Kidney epithelial cell (primary cell): ENCODE measurements at places on chromosomes 12 and 14. TPM values are rescaled to one million over a fixed set of nuclear protein-coding genes. Genes with fewer than 3 reads are reported as not detected.

The MIP gene
- total RNA-seq, result not detected in 2 replicates

The NRL gene
- total RNA-seq, result 3.6 and 4.8 TPM in 2 replicates

The C12orf75 gene
- total RNA-seq, result 248 and 276 TPM in 2 replicates

The TAS2R20 gene
- total RNA-seq, result 0.41 and 1.0 TPM in 2 replicates

GRCh38 chr12:52207895-52208294 lies 16.1 kb upstream of the KRT80 start:
- no peak for DNase-seq

DNA sequence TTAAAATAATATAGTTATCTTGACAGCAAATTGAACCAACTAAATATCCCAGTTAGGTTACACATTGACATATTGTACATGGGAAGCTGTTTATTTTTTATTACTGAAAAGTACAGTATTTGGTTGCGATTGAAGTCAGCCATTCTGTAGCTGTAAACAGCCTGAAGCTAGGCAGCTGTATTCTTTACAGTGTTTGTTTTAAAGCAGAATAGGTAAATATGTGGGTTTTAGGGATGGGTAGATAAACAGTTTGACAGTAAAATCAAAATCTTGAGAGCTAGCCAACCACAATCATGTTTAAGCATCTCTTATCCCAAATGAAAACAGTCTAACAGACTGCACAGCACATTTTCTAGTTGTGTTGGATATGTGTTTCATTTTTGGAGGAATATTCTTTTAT lies 45.7 kb downstream of the TTC6 start:
- no peak for DNase-seq

DNA sequence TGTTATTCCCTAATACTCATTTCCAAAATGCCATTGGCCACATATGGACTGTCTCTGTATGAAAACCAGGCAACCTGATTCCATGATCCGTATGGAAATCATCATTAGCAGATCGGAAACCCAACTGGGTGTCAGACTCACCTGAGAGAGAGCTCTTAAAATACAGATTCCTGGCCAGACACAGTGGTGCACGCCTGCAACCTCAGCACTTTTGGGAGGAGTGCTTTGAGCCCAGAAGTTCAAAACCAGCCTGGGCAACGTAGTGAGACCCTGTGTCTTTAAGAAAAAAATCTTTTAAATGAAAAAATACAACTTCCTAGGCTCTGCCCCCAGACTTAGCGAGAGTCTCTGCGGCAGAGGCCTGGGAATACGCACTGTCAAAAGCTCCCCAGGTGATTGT lies 37.4 kb downstream of the PLXNC1 start:
- DNase-seq, result no peak

- no peak for DNase-seq
Observed at GRCh38 chr12:82225871-82226270, 132.3 kb downstream of the CCDC59 start.

DNA sequence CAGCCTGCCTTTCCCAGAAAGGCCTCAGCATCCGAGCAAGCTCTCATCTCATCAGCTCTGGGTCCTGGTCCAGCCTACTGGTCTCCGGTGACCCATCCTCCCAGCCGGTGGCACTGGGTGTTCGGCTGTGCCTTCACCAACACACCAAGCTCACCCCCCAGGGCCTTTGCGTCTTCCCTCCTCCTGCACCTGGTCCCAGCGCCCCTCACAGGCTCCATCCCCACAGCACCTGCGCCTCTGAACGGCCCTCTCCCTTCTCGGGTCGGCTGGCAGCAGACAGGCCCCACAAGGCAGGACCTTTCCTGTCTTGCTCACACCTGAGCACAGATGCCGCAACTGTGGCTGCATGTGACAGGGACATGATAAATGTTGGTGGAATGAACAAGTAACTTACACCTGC lies 13.1 kb downstream of the P2RX2 start:
- no peak for DNase-seq

DNA sequence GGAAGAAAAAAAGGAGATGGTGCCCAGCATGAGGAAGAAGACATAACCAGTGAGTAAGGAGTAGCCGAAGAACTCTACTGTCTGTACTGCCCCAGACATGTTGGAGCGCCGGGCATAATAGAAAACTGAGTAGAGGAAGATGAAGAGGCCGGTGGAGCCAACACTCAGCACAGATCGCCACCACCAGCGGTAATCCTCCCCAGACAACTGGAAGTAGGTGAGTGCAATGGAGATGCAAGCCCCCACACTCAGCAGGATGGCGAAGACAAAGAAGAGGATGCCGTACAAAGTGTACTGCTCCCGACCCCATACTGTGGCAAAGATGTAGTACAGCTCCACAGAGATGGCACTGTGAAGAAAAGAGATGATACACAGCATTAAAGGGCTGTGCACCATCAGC lies 844 bp upstream of the IPO4 start:
- DNase-seq, result no peak

DNA sequence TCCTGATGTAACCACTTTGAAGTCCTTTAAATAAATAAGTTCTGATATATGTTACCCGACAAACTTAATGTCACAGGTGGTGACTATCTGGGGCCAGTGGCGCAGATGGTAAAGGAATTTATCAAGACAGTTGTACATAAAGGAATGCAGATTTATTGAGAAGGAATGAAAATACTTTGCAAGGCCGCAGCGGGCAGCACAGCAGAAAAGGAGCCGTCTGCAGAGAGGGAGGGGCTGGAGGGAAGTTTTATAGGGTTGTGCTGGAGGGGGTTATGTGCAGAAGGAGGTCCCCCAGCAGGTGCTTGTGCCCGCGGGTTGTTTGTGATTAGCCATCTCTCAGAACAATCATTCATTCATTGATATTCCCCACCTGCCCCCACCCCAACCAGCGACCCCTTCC lies 17.4 kb downstream of the GPRC5D start:
- no peak for DNase-seq

DNA sequence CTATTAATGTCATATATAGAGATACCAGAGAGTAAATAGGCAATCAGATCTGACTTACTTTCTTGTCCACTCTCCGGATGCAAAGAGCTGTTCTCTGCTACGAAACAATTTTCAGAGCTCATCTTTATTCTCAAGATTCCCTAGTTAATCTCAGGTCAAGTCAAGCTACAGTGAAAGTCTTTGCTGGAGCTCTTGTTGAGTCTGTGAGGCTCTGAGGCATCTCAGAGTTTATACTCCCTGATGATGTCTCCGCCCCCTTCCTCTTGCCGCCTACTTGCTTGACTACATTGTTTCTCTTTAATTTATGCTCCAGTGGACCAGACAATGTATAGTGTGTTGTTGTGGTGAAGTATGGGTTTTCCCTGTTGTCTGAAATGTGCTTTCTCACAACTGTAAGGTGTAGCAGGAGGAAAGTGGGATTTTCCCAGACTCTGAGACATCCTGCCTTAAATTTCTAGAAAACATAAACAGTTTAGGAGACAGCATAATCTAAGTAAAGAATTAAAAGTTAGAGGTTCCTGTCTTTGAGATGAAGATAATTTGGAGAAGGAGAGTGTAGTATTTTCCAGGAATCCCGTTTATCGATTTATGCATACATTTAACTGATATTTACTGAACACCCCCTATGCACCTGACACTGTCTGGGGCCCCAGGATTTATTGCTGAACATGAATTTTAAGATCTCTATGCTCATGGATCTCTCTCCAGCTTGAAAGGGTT lies at the start of gene CD69:
TSS of gene CD69 (minus strand) at position 203 of the 720 bp plus-strand sequence. CDS start at position 122, 81 bp downstream.
- peak; percentile 49 for DNase-seq

GRCh38 chr14:98853063-98853729 lies 418.8 kb downstream of the BCL11B start:
- no peak for DNase-seq

GRCh38 chr12:44709166-44709565 lies 166.9 kb downstream of the NELL2 start:
- DNase-seq, result no peak

DNA sequence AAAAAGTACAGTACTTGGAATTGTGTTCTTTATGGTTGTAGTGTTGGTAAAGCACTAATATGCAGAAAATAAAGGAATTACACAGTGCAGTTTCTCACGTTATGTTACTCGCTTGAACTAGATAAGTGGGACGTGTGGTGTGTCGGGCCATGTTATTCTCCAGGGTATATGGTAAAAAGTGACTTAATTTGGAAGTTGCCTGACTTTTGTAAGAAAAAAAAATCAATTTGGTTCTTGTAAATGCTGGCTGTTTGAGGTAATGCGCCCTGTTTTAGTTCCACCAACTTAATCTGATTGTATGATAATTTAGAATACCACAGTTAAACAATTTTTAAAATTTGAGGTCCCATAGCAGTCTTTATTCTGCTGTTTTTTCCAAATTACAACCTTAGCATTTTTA lies 4.1 kb downstream of the ARF6 start:
- DNase-seq, result no peak

GRCh38 chr14:88276923-88277596 lies 46.0 kb downstream of the KCNK10 start:
- no peak for DNase-seq

DNA sequence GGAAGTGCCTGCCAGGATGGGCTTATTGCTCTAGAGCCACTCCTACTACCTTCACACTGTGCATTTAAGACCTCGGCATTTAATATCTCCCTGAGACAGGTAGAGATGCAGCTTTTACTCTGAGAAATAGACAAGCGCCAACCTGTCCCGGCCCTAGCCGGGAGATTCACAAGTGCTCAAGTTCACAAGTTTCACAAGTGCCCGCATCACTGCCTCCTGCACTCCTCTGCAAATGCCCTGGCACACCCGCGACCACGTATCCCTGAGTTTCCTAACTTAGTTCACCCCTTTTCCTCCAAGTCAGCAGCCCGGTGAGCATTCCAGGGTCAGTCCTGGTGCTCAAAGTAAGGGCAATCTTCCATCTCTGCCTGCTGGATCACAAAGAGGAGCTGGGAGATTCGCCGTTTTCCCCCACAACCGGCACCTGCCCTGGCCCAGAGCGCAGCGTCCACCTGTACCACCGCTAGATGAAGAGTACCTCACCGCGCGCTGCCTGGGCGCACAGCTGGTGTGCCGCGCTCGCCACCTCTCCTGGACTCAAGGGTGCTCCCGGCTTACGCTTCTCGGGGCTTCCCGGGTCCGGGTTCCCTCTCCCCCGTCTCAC lies 5.0 kb upstream of the SLC38A4 start:
- DNase-seq, result no peak

DNA sequence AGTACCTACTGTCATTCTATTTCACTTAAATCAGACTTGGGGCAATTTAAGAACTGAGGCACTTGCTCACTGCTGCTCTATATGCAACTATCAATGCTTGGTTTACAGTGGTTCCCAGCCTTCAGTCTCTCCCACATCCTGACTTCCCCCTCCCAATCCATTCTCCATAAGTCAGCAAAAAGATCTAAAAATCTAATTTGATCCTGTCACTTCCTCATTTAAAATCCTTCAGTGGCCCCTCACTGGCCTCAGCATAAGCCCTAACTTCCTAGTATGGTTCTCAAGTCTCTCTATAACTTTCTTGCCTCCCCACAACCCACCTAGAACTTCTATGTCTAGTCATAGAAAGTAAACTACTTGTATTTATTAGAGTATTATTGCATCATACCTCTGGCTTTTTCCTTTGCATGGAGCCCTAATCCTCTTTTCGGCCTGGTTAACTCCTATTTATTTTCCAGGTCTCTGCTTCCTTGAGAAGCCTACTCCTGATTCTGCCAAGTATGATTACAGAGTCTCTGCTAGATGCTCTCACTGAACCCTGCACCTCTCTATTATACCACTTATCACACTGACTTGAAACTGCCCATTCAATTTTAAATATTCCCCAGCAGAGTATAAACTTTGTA lies 130.6 kb downstream of the RALGAPA1 start:
- DNase-seq, result no peak

DNA sequence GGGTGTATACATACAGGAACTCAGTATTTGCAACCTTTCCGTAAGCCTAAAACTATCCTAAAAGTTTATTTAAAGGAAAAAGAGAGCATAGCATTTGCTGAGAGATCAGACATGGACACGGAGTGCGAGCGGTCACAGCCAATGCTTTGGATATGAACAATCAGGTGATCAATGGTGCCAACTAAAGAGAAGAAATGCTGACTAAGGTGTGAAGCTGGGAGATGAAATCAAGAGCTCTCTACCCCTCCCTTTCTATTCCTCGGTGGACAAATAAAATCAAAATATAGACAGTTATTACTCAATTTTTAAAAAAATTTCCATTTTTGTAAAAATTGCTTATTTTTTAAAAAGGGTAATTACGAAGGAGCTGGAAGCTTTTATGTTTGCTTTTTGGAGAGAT lies 29.2 kb downstream of the NT5DC3 start:
- no peak for DNase-seq

DNA sequence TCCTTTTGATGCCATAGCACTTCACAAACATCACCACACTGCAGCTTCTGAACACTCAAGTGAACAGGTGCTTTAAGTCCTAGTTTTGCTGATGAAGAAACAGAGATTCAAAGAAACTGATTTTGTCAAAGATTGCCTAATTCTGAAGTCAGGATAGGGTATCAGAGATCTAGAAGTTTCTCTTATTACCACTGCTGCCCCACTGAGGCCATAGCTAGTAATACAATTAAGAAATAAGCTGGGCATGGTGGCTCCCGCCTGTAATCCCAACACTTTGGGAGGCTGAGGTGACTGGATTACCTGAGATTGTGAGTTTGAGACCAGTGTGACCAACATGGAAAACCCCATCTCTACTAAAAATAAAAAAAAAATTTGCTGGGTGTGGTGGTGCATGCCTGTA lies 458.3 kb upstream of the SEL1L start:
- no peak for DNase-seq

- DNase-seq, result no peak
Observed at GRCh38 chr12:53593707-53594106, 32.5 kb downstream of the ATF7 start.

- no peak for DNase-seq
Observed at GRCh38 chr12:2256453-2256852, 203.7 kb downstream of the CACNA1C start.

- no peak for DNase-seq
Observed at GRCh38 chr12:14138495-14138894, 157.1 kb upstream of the GRIN2B start.

DNA sequence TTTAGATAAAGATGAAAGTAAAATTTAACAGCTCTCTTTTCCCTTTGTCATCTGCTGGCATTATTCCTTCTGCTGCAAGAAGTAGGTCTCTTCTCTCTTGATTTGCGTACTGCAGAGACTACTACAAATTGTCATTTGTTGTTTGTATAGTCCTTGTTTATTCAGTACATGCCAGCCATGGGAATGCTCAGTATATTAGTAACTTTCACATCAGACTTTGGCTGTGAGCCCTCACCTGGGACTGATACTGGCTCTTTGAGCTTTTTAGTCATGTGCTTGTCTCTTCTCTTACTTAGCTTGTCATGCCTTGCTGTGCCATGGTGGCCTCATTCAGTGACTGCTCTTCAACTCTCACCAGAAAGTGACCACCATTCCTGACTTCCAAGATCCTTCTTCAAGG lies 169.8 kb downstream of the PRKCH start:
- DNase-seq, result no peak

GRCh38 chr14:35420036-35420811 lies 15.7 kb upstream of the NFKBIA start:
- DNase-seq, result no peak

- DNase-seq, result no peak
Observed at GRCh38 chr14:42929806-42930480, 1323.3 kb downstream of the LRFN5 start.
